ENCODE measurements at places on chromosomes 16 and 17.

DNA sequence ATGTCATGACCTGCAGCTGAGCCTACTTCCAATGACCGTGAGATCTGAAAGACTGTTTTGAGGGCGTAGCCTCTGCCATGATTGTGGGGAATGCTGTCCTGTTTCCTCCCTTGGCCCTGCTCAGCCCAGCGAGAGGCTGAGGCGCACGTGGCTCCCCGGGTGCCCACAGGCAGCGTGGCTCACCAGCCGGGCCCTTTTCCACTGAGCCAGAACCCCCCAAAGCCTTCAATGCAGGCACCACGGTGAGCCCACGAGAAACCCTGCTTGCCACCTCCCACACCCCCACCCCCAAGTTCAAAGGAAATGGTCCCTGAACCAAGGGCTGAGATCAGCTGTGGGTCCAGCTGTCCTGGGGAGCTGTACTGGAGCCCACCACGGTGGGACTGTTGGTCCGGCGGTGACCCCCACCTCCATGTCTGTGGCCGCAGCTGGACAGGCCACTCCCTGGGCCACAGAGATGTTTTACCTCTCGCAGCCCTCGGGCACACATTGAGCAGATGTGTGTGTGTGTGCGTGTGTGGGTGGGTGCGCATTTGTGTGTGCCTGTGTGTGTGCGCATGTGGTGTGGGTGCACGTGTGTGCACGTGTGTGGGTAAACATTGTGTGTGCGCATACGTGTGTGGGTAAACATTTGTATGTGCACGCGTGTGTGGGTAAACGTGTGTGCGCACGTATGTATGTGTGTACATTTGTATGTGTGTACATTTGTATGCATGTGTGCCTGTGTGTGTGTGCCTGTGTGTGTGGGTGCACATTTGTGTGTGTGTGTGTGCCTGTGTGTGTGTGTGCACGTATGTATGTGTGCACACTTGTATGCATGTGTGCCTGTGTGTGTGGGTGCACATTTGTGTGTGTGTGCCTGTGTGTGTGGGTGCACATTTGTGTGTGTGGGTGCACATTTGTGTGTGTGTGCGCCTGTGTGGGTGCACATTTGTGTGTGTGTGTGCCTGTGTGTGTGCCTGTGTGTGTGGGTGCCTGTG, 5.0 kb upstream of the MC1R start:
- no peak overlapping the region for H3K27ac ChIP-seq
- peaks cover 41% of the 10 kb centered on the region for H3K36me3 ChIP-seq
- no peak for DNase-seq
- H3K4me3 ChIP-seq: no peak overlapping the region
- peaks cover 18% of the 10 kb centered on the region for H3K4me1 ChIP-seq

- DNase-seq: no peak
- H3K4me1 ChIP-seq: no peaks in the 10 kb centered on the region
Observed at GRCh38 chr16:23876256-23876896, 40.6 kb downstream of the PRKCB start.

GRCh38 chr17:77128896-77129567, 11.7 kb upstream of the SEC14L1 start:
- peak overlapping the region; percentile 20 for H3K4me3 ChIP-seq
- H3K27ac ChIP-seq: peak overlapping the region; percentile 89
- H3K4me1 ChIP-seq: peaks cover 18% of the 10 kb centered on the region
- H3K27me3 ChIP-seq: no peaks in the 10 kb centered on the region
- DNase-seq: no peak
- no peaks in the 10 kb centered on the region for H3K36me3 ChIP-seq

GRCh38 chr16:55499951-55500529, 8.8 kb upstream of the LPCAT2 start:
- H3K4me1 ChIP-seq: peaks cover 39% of the 10 kb centered on the region
- H3K27ac ChIP-seq: peak overlapping the region; percentile 51

DNA sequence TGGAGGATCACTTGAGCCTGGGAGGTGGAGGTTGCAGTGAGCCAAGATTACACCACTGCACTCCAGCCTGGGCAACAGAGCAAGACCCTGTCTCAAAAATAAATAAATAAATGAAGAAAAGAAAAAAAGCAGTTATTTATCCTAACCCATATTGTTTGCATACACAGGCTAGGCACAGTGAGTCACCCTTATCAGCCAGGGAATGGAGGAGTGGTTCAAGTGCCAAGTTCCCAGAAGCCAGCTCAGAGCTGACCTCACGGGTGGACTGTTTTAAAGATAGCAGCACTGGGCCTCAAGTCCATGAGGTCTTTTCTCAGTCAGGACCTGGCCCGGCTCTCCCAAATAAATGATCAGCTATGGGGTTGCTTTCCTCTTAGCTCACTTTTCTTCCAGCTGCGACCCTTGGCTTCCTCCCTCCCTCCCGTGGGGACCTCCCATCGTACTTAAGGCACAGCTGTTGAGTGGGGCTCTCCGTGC, 22.6 kb upstream of the MGAT5B start:
- no peak for DNase-seq
- H3K4me3 ChIP-seq: no peak overlapping the region
- no peaks in the 10 kb centered on the region for H3K36me3 ChIP-seq
- peaks cover 40% of the 10 kb centered on the region for H3K27me3 ChIP-seq

Data from heart right ventricle (tissue), 16 donors.